Right atrium auricular region (tissue), 2 donors: ENCODE measurements at places on chromosomes 5 and 9. TPM values are rescaled to one million over a fixed set of nuclear protein-coding genes. Genes with fewer than 3 reads are reported as not detected.

Gene CARTPT
- total RNA-seq = not detected

Gene KIF27
- 4.6 TPM for total RNA-seq

GRCh38 chr9:104986096-104986495 lies 58.1 kb upstream of the ABCA1 start:
- DNase-seq = no peak

DNA sequence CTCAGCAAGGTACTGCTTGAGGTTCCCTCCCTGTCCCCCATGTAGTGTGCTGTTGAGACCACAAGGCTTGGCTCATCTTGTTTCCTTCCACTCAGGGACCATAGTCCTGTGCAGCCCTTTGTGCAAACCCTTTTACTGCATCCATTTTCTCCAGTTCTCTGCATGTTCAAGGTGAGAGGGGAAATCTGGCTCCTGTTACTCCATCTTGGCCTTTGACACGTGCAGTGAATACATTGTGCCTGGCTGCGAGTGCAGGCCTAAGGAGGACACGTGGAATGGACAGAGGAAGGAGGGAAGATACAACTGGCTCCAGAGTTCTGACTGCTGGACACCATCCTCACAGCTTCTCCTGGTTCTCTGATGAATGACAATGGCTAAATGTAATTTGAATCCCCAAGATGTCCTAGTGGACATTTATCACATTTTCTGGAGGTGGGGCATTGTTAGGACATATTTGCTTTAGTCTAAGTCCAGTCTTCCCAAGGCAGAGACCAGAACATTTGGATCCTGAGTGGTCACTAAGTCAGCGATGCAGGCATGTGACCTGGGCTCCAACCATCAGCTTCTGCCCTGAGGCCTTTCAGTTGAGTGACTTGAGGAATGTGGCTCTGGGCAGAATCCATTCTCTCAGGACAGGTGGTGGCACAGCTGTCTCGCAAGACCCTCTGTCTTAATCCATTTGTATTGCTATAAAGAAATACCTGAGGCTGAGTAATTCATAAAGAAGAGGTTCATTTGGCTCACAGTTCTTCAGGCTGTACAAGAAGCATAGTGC lies 189.0 kb upstream of the DAP start:
- no peak for DNase-seq

DNA sequence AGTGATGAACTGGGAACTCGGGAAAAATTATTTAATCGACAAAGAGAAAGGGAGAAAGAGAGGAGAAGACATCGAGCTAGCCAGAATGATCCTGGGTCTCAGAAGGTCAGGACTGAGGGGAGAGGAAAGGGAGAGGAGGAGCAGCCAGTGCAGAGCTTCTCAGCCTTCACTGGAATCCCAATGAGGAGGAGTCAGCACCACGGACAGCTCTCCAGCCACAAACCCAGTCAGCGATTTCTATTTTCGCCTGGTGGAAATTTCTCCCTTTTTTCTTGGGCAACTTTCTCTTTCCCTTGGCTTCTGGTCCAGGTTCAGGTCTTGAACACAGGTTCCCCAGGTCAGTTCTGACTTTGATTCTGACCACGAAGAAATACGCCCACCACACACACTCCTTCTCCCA lies 1.6 kb upstream of the BRINP1 start:
- DNase-seq = no peak

DNA sequence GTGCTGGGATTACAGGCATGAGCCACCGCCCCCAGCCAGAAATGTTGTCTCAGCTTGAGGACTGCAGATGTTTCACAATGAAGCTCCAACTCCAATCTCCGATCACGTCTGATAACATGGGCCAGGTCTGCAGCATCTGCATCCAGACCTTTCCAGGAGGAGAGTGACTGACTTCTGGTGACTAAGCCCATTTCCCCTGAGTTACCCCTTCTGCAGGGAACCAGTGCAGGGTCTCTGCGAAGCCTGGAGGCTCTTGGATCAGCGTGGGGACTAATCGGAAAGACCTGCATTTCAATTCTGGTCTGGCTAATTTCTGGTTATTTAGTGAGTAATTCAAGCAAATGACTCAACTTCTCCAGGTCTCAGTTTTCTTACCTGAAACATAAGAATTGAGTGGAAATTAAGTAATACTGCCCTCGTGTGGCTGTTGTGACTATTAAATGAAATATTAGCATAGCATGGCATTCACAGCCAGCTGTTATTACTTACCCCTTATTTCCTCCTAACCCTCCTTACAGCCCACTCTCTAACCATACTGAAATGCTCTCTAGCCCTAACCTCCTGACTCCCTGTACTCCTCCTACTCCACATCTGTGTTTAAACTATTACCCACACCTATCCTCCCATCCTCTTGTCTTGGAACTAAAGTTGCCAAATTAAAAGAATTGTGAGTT lies 2.2 kb upstream of the GNPDA1 start:
- DNase-seq = no peak

DNA sequence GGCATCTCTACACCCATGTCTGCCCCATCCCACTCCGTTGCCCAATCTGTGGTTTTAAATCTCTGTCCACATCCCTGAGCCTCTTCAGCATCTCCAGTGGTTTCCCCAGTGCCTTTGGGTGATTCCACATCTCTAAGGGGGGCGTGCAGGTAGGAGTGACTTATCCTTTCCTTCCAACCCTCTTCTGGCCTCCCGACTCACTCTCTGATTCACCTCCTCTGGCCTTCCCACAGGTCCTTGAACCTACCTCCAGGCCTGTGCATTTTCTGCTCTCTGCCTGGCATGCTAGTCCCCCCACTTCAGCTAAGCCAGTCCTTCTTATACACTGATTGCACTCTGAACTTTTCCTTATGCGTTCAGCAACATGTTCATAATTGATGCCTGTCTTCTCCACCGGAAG lies 99.0 kb downstream of the RALGPS1 start:
- no peak for DNase-seq

GRCh38 chr5:139148986-139149385 lies 49.2 kb downstream of the SIL1 start:
- no peak for DNase-seq

DNA sequence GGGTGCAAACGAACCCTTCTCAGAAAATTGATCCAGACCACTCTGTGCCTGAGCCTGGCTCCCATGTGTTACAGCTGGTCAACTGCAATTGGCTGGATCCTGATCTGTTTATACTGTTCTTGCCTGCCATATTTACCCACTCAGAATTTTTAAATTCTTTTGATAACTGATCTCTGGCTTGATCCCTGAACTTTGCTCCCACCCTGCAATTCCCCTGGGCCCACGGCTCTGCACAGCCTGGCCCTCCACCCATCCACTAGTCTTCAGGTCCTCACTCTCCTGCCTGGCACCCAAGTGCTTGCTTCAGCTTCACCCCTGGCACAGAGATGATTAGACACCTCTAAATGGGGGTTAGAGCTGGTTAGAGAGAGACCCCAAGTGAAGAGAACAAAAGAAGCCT lies 25.9 kb upstream of the MIER3 start:
- no peak for DNase-seq

- no peak for DNase-seq
Observed at GRCh38 chr5:1414311-1415058, 30.8 kb downstream of the SLC6A3 start.

- DNase-seq = no peak
Observed at GRCh38 chr5:156411185-156411613, 84.2 kb downstream of the SGCD start.

Gene ABCA1
- total RNA-seq = 19.2 TPM

Gene GABRP
- 0.16 TPM for total RNA-seq

DNA sequence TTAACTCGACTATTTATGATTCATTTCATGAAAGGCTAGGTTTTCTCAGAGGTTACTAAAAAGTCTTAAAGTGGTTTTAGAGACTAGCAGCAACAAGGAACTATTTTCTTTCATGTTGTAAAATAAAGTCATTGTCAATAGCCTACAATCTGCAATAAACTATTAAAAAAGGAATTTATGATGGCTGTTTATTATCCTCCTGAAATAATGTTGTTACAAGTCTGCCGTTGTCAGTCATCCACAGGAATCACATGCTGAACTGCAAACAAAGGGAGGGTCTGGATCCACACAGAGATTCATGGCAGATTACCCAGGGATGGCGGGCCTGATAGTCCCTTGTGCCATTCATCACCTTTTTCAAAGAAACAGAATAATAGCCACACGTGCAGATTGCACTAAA lies 49.2 kb downstream of the TMEM174 start:
- no peak for DNase-seq

DNA sequence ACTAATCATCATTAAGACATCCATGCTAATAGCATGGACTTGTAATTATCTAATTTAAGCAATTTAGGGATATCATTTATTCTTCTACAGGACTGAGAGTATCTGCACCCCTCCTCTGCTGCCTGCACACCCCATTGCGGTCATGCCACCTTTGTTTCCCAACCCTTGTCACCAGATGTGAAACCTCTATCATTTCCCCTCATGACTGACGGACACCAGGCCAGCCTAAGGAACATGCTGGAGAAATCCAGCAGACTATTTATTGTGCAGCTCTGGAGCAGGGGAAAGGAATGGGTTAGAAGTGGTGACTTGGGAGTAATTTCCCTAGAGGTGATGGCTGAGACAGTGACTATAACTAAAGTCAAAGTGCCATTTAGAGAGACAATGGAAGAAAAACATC lies 40.7 kb downstream of the UGCG start:
- DNase-seq = no peak

- DNase-seq = no peak
Observed at GRCh38 chr9:20984506-20984905, 46.9 kb downstream of the HACD4 start.

DNA sequence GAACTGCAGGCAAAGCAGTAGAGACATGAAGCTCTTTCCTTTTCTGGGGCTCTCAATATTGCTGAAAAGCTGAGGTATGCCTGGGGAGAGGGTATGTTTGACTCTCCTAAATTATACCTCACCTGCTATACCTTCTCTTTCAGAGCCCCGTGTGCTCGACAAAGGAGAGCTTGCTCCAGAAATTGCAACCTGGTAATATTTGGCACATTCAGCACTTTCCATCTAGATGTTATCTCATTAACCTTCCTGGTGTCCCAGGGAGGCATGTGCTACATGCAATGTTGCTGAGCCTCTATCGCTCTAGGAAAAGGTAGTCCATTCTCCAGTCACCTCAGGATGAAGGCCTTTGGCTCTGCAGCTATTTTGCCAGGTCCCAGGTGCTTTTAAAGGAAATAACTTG lies 78.5 kb upstream of the ZSWIM6 start:
- no peak for DNase-seq

Gene OR1J2
- total RNA-seq = not detected

Gene MARCHF6
- 89.5 TPM for total RNA-seq

DNA sequence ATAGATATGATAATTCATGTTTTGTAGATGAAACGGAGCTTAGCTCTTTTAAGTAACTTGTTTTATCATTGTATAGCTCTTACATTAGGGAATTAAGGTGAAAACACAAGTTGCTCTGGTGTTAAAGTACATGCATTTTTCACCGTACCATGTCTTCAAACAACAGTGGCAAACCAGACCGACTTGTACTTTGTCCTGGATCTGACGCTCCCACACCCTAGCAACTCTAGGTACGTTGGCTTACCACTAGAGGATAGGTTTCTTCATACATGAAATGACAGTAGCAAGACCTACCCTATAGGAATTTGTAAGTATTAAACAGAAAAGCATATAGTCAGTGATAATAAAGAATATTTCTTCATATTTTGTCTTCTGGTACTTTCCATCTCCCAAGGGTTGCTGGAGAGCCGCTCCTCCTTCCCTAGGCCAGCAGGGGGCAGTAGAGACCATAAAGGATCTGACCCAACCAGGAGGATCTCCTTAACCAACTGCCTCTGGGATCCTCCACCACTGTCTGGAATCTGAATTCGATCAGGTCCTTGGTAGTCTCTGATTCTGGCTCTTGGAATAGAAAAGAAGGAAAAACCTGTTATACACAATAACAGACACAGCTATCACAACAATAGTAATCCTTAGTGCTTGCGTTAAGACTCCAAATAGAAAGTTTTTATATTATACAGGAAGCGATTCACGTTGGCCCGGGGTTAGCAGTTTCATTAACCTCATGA lies 136.7 kb downstream of the CAVIN4 start:
- DNase-seq = no peak

DNA sequence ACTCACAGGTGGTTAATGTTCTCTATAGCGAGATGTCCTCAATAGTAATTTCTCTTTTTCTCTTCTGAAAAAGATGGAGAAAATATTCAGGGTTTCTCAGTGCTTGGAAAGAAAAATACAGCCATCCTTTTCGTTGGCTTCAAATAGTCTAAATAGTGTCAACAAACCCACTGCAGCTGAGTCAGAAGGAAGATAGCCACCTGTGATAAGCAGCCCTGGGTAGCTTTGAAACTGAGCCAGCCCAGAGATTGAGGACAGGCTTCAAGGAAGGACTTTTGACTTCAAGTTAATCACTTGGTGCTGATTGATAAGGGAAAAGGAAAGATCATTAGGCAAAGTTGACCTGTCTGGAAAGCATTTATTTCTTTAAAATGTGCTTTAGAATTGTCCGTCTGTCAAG lies 78.7 kb upstream of the TYRP1 start:
- DNase-seq = no peak

- DNase-seq = no peak
Observed at GRCh38 chr9:81969971-81970370, 18.6 kb upstream of the SPATA31D1 start.

- DNase-seq = no peak
Observed at GRCh38 chr5:68683632-68684036, 410.2 kb upstream of the SLC30A5 start.

GRCh38 chr5:35199886-35200285 lies 30.4 kb downstream of the PRLR start:
- DNase-seq = no peak

DNA sequence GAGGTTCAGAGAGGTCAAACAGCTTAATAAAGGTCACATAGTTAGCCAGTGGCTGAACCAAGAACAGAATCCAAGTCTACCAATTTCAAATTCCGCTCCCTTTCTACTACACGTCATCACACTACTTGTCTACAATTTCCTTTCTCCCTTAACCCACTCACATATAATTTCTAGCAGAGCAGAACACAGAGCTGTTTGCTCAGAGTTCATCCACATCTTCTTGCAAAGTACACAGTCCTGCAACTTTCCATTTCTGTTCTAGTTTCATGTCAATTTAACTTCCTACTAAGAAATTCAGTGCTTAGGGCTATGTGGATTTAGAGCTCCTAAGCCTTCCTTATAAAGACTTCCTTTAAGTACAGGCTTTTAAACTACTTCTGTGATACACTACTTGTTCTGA lies 61.3 kb downstream of the MEGF9 start:
- no peak for DNase-seq

Gene PRSS3
- total RNA-seq = 3.5 TPM

Gene PCDHA11
- 0.96 TPM for total RNA-seq

DNA sequence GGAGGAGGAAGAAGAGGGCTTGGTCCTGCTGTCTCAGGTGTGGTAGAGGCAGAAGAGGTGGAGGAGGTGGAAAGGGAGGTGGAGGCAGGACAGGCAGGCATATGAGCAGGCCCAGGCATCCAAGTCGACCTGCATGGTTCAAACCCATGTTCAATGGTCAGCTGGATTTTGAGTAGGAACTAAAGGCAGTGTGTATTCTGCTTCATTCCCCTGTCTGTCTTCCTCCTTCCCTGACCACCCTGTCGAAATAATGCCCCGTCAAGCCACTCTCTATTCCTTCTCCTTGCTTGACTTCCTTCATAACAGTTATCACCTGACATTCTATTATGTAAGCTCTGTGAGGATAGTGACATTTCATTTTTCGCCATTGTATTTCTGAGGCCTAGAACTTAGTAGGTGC lies 34.8 kb downstream of the ATP6V0E1 start:
- no peak for DNase-seq

- no peak for DNase-seq
Observed at GRCh38 chr9:127293328-127293727, 28.8 kb downstream of the GARNL3 start.

Gene SV2C
- 0.04 TPM for total RNA-seq

Gene TAF11L12
- not detected for total RNA-seq
